ELR (cell line): ENCODE measurements at places on chromosomes 6 and 20.
A peak's percentile ranks its signal among the peaks of the same experiment; 100 is the strongest.

DNA sequence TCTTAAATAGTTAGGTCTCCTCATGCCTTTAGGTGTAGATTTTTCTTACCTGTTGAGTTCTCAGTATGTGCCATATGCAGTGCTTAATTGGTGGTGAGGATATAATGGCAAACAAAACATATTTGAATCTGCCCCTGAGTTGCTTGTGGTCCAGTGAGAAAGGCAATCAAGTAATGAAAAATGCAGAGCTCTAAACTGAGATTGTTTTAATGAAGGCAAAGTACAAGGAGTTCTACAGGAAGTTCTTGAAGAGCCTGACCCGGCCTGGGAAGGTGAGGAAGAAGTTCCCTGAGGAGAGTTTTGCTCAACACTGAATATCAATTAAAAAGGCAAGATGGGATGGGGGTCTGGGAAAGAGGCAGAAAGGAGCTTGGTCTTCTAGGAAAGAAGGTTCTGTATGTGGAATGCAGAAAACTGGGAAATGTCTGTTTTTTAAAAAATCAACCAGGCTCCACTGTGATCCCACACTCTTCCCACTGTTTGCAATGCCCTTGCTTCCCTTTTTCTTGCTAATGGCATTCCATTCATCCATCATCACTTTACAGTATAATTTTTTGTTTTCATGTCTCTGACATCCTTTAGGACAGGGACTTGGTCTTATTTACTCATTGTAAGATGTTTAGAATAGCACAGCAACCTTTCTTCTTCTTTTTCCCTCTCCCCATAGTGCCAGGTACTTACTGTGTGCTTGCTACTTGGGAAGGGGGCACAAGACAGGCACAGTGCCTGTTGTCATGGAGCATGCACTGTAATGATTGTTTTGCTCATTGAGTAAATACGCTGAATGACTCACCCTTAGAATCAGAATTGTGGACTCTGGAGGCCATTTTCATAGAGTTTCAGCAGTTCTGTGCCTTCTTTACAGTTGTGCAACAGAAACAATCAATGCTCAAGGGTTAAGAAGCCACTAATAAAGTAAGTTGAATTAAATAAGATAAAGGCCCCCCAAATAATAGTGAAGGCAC, 64.3 kb downstream of the ANKS1A start:
- peak; percentile 81 for DNase-seq

- no peak for DNase-seq
Observed at GRCh38 chr20:57482796-57483195, 42.1 kb downstream of the CTCFL start.

- DNase-seq = no peak
Observed at GRCh38 chr6:106227612-106228507, 97.7 kb downstream of the ATG5 start.

DNA sequence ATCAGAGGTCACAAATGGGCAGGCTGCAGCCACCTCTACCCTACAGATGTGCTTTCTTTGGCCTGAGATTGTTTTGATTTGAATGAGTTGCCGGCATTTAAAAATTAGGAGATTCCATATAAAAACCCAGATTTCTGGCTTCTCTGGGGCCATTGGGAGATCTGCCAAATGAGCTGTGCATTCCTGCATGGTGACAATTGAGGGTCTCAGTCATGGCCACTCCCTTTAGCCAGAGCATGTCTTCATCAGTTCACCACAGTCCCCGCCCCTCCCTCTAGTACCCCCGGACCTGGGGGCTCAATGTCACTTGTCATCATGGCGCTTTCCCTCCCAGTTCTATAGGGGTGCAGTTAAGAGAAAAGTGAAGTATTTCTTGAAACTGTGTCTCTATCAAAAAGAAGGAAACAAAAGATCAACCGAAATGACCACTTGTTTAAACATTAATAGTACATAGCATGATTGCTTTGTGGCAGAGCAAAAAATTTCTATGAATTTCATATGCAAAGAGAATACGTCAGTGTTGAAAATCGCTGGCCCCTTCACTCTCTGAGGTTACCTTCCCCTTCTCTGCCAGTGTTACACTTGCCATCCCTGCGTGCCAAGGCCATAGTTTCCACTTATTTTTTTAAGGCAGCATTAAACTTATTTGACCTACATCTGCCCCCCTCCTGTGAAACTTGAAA, 21.1 kb downstream of the EYA2 start:
- no peak for DNase-seq

GRCh38 chr6:71301546-71301945, 12.9 kb downstream of the OGFRL1 start:
- no peak for DNase-seq

DNA sequence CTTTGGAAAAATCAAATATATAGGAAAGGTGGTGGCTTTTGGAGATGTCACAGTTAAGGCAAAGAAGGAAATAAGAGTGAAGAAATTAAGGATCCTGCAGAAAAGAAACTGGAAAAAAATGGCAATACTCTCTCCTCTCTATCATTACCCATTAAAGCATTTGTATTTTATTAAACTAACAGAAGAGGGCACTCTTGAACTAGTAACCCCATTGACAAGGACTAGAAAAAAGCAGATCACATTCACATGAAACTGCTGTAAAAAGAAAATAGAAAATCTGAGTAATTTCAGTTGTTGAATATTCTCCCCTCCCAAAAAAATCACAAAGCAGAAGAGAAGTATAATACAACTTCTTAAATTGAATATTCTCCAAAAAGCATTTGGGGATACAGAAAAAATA, 104.1 kb upstream of the SLC35B3 start:
- peak; percentile 34 for DNase-seq

- no peak for DNase-seq
Observed at GRCh38 chr20:62905536-62906117, 20.7 kb downstream of the DIDO1 start.
